Activated T-cell treated with anti-CD3 and anti-CD28 coated beads, Interleukin-2, amount 50 U/mL, for 48 hours (primary cell): ENCODE measurements at places on chromosomes 2 and 18.

GRCh38 chr2:63399156-63399555 lies 189.1 kb downstream of the WDPCP start:
- no peak for DNase-seq

- DNase-seq, result no peak
Measured at GRCh38 chr18:60838677-60839076, 466.1 kb upstream of the MC4R start.

GRCh38 chr2:112251271-112251670 lies 3.6 kb downstream of the ZC3H8 start:
- DNase-seq, result no peak

GRCh38 chr2:10885094-10885860 lies 26.5 kb upstream of the KCNF1 start:
- no peak for DNase-seq

- no peak for DNase-seq
Measured at GRCh38 chr2:62192811-62193210, 3.1 kb upstream of the B3GNT2 start.
